ENCODE measurements at places on chromosomes 5 and 9.

DNA sequence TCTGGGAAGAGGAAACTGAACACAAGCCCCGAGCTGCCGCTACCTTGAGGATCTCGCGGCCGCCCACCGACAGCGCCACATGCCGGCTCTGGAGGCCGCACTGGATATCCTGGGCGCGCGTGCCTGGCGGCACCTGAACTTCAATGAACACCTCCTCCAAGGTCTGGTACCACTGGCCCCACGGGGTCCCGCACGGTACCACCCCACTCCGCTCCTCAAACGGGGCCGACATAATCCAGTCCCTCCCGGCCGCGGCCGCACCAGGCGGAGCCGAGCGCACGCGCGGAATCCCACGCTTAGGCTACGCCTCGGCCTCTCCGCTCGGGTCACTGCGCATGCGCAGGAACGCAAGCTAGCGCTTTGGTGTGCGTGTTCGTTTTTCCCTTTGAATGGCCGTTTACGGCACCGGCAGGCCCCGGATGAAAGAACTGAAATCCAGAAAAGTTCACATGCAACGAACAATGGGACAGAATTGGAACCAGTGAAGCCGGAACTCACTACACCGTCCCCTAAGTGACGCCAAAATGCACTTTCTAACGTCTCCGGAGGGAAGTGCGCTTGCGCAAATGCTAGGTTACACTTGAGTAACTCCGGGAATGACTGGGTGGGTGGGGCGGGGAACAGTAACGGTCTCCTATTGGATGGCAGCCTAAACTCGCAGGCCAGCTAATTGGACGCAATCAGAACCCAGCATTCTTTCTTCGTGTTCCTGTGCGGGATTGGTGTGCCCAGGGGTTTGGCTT is at the start of gene NUDCD2:
Gene NUDCD2 (minus strand): TSS at position 284 of the 743 bp plus-strand sequence. CDS start 52 bp downstream, at position 232.
- peak; percentile 92 for DNase-seq

DNA sequence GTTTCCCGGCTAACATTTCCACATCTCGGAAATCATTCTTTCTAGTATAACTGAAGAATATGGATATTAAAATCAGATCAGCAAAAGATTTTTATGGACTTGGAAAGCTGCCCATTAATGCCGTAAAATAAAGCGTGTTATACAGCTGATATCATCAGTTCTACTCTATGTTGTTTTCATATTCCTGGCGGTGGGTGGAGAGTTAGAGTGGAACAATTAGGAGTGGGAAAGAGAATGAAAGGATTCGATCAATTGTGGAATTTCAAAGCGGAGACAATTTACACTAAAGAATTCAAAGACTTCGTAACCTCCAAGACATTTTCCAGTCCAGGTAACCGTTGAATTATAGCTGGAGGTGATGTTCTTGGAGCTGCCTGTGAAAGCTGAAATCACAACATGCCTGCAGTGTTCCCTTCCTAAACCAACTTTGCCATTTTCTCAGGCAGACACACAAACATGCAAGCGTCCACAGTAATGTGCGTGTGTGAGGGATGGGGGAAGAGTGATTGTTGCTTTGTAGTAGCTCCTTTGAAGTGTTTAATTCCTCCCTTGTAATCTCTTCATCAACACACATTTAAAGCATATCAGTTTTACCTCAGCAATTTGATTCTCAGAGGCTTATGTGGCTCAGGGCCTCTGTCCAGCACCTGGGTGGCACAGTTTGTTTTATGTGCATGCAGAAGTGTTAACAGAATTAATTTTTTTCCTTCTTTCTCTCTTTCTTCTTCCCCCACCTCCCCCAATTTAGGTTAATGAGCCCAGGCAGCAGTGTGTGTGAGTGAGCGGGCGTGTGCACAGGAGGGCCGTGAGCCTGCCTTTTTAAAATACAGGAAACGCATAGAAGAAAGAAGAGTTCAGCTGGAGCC is 544.1 kb downstream of the RAB3C start:
- DNase-seq: no peak

GRCh38 chr5:173974688-173975239 is 14.2 kb upstream of the C5orf47 start:
- no peak for DNase-seq

DNA sequence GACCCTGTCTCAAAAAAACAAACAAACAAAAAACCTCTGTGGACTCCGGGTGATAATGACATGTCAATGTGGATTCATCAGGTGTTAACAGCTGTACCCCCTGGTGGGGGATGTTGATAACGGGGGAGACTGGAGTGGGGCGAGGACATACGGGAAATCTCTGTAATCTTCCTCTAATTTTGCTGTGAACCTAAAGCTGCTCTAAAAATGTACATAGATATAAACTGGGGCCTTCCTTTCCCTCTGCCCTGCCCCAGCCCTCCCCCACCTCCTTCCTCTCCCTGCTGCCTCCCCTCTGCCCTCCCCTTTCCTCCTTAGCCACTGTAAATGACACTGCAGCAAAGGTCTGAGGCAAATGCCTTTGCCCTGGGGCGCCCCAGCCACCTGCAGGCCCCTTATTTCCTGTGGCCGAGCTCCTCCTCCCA is 1.4 kb upstream of the CEL start:
- no peak for DNase-seq

- no peak for DNase-seq
Measured at GRCh38 chr5:1011226-1011631, 2.6 kb downstream of the NKD2 start.

GRCh38 chr9:114058688-114059046 is 19.4 kb downstream of the AMBP start:
- DNase-seq: no peak

GRCh38 chr5:170430256-170430655 is 41.1 kb upstream of the KCNMB1 start:
- DNase-seq: no peak

All from NCI-H1092 (cell line).